Right hindlimb (tissue), 1 donor: ENCODE measurements at places on chromosomes 4 and X.
A peak's percentile ranks its signal among the peaks of the same experiment; 100 is the strongest.

DNA sequence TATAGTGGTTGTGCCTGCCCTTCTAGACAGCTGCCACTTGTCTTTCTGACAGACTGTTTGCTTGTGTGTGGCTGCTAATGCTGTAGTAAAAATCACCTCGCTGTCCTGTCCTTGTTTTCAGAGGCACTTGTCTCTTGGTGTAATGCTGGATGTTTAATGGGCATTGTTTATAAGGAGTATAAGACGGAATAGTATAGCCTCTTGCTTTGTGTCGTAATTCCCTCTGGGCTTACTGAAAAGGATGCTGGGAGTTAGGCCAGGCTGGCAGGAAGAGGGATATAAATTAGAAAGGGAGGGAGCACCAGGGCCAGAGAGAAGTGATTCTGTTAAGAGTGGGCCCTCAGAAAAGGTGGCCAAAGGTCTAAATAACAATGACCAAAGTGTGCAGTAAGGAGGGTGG lies 29.0 kb downstream of the NHS start:
- DNase-seq: no peak

DNA sequence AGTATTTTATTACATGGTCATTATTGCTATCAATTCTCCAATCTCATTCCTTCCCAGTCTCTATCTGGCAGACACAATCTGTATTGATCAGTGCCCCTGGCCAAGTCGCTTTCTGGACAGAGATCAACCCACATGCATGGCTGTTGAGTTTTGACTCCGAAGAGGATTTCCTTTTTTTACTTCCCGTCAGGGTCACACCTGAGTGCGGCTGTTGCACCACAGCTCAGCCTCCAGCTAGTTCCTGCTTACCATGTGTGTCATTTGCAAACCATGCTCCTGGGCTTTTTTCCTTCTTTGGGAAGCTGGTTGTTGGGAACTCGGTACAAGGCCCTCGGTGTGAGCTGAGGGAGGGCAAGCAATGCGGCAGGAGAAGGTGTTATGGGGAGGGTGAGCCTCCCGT lies 11.7 kb downstream of the MAGED2 start:
- DNase-seq: no peak

DNA sequence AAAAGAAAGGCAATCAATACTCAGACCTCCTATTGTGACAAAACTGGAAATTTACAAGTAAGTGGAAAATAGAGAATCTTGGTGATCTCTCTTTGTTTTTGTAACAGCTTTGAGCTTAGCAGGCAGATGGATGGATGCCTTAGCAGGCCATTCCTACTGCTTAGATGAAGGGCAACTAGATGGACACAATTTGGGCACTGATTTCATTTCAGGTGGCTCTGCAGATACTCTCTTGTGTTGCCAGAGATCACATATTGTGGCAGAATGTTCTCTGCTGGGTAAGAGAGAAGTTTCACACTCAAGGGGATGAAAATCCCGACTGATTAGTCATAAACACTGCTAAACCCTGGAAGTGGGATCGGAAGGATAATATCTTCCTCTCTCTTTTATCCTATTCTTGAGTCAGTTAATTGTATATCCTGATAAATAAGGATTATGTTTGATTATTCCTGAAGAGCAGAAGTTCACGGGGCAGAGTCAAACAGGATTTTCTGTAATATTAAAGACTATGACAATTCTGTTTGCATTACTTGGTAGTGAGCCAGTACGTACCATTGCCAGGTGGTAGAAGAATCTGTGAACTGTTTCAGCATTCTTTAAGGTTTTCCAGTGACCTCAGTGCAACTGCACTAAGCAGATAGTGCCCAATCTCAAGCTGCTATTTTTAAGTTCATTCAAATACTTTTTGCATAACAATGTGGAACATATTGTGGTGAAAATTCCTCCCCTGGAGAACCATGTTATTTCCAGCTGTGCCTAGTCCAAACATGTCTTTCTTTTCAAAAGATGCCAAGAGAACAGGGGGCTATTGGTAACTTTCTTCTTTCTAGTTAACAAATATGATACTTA lies 974.3 kb downstream of the FSTL5 start:
- no peak for DNase-seq

GRCh38 chr4:186150926-186151325 lies 40.4 kb upstream of the CYP4V2 start:
- DNase-seq: no peak

DNA sequence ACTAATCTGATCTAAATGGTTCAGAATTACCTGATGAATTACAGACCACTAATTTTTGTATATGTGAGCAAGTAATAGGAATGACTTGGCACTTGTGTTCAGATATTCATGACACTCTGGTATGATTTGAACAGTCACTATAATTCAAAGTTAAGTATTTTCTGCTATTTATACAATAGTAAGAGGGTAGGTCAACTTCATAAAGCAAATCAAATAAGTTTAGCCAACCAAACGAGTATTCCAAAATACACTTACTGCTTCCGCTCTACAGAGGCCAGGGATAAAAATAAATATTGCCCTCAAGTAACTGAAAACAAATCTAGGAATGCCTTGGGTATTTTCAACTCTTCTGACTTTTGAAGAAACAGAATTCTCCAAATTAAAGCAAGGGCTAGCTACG lies 9.1 kb downstream of the EMCN start:
- DNase-seq: no peak

DNA sequence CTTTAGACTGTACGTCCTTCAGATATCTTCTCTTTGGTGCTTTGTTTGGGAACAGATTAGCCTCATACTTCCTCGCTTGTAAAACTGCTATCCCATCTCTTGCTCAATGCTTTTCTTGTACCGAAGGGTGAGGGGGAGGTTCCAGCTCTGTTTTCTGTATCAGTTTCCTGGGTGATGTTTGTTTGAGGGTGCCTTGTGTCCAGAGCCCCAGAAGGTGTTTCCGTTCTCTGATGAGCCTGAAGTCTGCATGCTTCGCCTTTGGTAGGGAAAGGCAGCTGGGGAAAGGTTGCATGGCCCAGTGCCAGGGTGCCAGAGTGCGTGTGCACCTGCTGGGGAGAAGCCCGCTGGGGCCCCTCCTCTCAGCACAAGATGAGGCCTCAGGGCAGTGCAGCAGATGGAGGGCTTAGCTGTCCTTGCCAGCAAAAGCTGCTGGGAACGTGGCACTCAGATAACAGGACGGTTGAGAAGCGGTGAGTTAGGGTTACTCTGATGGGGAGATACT lies 73.7 kb downstream of the TBL1X start:
- peak; percentile 29 for DNase-seq

GRCh38 chrX:39331082-39331704 lies 529.9 kb downstream of the MID1IP1 start:
- DNase-seq: no peak

- no peak for DNase-seq
Measured at GRCh38 chr4:159283696-159284095, 180.8 kb downstream of the RAPGEF2 start.

GRCh38 chrX:152642931-152643564 lies 5.4 kb downstream of the GABRQ start:
- DNase-seq: peak; percentile 36

DNA sequence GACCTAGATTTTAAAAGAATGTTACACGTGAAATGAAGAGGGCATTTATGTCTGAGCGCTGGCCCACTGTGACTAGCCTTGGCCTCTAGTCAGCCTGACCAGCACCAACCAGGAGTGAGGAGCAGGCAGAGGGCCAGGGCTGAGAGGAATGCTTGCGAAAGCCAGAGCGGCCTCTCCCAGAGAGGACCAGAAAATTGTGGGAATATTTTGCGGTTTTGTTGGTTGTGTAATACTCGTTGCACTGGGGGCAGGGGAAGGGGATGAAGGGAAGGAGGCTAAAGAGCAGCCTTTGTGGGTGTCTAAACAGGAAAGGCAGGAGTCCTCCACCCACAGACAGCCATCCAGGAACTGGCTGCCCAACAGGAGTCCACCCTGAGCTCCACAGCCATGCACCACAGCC lies 3.8 kb downstream of the GABRE start:
- peak; percentile 50 for DNase-seq

GRCh38 chr4:114386637-114387233 lies 211.9 kb upstream of the UGT8 start:
- no peak for DNase-seq

DNA sequence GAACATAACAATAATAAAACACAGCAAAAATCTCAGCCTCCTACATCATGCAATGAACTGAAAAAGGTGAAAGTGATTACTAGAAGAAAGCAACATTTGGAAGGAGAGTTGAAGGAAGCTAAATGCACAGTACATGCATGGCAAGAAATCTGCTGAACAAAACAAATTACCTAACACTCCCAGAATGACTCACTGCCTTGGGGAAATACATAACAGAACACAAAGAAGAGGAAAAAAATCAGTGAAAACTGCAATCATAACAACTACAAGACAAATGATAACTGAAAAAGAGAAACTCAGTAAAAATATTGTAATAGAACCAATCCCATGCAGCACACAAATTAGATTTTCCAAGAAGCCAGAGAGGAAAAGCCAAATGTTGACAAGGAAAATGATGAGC lies 1513.2 kb downstream of the ARAP2 start:
- DNase-seq: no peak

DNA sequence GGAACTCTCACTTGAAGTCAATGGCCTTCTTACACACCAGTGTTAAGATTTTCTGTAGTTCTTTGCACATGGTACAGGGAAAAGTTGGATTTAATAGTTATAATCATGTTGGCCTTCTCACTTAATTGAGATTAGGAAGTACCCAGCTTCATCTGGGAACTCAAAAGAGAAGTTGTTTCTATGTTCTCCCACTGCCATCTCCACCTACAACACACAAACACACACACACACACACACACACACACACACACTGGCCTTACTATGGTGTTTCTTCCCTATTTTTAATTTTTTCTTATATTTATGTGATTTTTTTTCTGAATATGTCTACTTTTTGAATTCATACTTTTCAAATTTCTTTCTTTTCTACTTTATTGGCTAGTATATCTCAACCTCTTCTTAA lies 10.0 kb upstream of the CHIC2 start:
- DNase-seq: no peak

DNA sequence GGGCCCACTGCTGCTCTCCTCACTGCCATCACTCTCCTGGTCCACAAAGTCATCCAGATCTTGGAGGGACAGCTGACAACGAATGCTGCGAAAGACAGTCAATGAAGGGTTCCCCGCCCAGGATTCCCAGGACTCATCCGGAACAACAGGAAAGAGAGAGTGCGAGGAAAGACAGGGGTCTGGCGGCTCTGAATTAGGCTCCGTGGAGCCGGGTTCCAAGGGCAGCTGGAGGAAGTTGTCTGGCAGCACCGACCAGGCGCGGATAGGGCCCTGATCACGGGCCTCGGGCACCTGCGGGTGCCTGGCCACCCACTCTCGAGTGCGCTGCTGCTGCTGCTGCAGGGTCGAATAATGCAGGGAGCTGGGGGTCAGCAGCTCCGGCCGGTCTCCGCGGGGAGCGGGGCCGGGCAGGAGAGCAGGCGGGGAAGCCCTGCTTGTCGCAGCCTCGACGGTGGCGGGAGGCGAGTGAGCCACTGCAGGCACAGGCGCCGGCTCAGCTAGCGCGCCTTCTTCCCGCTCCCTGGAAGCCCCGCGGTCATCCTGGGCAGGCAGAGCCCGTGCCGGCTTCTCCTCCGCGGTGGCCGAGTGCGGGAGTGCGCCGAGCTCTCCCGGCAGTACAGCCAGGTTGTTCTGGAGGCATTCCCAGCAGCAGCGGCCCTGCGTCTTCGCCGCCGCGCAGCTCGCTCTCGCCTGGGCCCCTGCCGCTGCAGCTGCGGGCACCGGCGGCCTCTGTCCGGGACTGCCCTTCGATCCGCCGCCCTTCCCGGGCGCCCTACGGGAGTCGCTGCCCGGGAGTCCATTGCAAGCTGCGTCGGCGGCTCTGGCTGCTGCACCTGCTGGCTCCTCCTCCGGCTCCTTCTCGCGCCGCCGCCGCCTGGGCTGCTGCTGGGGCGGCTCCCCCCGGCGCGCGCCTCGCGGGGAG lies 1.1 kb downstream of the SOWAHB start:
- DNase-seq: peak; percentile 56

GRCh38 chr4:11328401-11328800 lies 100.3 kb downstream of the HS3ST1 start:
- no peak for DNase-seq

- no peak for DNase-seq
Measured at GRCh38 chrX:15512401-15512965, 11.9 kb downstream of the BMX start.

DNA sequence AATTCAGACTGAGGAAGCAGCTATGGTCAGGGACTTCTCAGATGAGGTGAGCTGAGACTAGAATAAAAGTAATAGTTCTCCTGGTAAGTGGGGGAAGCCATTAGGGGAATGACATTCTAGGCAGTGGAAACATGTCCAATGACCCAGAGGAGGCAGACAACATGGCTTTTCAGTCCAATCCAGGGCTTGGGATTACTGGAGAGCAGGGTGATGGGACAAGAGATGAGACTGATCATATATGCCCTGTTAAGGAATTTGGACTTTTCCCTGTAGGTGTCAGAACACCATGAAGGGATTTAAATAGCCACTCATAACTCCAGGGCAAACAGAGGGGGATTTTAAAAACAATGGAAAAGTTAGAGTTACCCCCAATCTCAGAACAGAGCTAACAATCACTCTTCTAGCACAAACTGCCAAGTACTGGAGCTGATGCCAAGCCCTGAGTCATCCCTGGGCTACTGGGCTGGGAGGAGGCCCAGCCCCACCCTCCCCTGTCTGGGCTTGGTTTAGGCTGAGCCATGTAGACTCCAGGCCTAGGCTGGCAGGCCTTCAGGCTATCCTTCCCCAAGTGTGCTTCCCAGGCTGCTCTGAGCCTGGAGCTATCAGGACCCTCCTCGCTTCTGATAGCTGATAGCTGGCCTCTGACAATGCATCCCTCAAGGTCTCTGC lies 22.7 kb upstream of the MSN start:
- DNase-seq: peak; percentile 80

DNA sequence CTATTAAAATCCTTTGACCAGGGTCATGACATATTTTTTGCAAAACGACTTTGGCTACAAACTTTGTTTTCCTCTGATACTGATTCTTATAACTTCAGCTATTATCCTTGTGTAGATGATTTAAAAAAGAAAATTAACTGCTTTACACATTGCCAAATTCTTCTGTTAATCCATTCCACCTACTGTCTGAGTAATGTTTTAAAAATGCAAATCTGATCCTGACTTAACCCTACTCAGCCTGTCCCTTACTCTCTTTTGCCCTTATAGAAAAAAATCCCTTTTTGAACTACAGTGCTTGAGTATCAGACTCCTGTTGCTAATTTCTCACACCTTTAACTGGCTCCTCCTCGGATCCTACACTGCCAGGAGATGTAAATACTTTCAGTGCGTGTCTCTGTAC lies 723.1 kb downstream of the ADGRL3 start:
- no peak for DNase-seq

- DNase-seq: peak; percentile 8
Measured at GRCh38 chr4:8706216-8707044, 113.9 kb downstream of the CPZ start.

DNA sequence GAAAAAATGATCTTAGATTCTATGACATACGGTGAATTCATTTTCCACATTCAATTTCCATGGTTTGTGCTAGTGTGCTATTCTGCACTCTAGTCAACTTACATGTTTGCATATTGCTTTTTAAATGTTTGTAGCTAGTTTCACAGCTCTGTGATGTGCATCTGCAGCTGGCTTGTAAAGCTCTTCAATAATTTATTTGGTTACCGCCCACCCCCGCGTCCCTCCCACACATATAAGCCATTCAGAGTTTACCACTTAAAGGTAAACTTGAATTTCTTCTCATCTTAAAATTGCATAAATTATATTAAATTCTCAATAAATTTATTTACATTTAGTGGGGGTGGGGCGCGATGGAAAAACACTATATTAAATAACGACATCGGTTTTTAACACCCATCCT lies 291 bp upstream of the NBDY start:
- DNase-seq: peak; percentile 41
